ENCODE measurements at places on chromosomes 13 and 19. TPM values are rescaled to one million over a fixed set of nuclear protein-coding genes. Genes with fewer than 3 reads are reported as not detected.

The IZUMO4 gene
- total RNA-seq: 5.6 TPM

The MBD3L2 gene
- total RNA-seq: 0.57 TPM

The ZNF296 gene
- 3.0 TPM for total RNA-seq

The PBX4 gene
- total RNA-seq: 0.93 TPM

The ZNF865 gene
- total RNA-seq: 15.0 TPM
